ENCODE measurements at places on chromosomes 4 and X.

GRCh38 chrX:131821945-131822622 is 201.0 kb upstream of the STK26 start:
- DNase-seq = peak; percentile 41

DNA sequence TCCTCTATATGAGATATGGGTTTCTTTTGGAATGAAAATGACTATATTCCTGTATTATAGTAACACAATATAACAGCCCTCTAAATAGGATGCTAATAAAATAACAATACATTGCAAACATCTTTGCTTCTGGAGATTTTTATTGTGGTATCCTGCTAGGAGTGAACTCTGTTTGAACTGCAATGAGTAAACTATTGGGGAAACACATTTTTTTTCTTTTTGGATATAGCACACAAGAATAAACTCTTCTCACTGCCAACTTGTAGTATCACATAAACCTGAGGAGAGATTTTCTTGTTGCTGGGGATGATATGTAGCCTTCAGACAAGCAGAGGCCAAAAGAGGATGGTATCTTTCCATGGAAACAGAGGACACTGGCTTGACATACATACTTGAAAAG is 238.2 kb downstream of the C4orf33 start:
- no peak for DNase-seq

DNA sequence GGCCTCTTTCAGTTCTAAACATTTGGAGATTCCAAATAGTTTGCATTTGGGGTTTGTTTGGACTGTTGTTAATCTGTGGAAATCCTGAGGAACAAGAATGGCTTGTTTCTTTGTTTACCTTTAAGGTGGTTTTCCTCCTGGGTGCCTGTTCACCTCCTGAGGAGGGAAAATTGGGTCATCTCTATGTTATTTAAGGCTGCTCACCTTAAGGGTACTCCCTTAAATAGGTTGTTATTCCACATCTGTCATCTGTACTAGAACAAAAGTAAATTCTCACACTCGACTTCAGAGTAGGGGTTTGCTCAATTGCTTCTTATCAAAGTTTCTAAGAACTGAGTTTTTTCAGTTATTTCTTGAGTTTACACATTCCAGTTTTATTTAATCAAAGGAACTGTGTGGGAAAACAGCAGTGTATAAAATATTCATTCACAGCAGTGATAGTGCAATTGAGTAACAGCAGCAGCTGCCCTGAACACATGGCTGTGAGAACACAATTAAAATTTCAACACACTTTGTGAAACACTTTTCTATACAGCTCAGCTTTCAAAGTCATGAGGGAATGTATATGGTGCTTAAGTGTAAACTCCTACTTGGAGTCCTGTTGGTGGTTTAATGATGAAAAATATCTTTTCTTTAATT is 238.5 kb upstream of the PGRMC2 start:
- no peak for DNase-seq

GRCh38 chrX:120485638-120486520 is 16.8 kb upstream of the LAMP2 start:
- DNase-seq = peak; percentile 14

GRCh38 chr4:137572647-137573046 is 40.4 kb upstream of the PCDH18 start:
- no peak for DNase-seq

GRCh38 chrX:19761554-19762295 is 125.7 kb downstream of the SH3KBP1 start:
- DNase-seq = no peak

DNA sequence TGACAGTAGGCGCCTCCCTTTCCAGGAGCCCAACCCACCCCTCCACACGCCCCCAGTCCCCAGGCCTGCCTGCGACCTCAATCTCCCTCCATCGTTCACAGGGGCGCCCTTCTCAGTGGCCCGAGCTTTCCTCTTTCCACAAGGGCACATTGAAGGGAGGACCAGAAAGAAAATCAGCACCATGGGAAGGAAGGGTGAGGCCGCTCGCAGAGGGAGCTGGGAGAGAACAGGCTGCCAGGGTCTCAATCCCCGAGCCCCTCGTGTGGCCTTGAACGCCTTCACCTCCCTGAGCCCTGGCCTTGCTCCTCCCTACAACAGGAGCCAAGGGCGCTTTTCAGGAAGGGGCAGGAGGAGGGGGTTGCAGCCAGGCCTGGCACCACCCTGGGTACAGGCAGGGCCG is 66.5 kb downstream of the WFS1 start:
- DNase-seq = no peak

DNA sequence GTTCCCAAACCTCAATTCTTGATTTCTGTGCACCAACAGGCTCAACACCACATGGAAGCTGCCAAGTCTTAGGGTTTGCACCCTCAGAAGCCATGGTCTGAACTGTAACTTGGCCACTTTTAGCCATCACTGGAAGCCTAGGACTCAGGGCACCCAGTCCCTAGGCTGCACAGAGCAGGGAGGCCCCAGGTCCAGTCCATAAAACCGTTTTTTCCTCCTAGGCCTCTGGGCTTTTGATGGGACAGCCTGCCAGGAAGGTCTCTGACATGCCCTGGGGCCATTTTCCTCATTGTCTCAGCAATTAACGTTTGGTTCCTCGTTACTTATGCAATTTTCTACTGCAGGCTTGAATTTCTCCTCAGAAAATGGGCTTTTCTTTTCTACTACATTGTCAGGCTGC is 1259.6 kb downstream of the RAPGEF2 start:
- DNase-seq = no peak

DNA sequence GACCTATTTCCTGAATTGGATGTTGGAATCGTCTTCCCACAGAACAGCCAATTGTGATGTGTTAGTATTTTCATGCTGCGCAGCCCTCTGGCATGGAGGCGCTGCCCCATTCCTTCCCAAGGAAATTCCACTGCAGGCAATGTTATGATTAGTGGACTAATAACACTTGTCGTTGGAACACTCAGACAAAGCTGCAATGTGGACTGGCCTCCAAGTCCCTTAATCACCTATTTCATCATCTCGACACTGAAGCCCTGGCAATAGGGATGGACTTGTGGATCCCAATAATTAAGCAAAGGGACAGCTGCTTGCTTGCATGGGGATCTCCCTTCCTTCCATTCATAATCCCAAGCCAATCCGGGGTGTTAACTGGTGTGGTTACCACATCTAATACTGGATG is 78.8 kb upstream of the PLAC1 start:
- DNase-seq = no peak

- DNase-seq = no peak
These were observed 28.9 kb downstream of the MAOB start for GRCh38 chrX:43853225-43853828.

GRCh38 chr4:20044966-20045365 is 206.7 kb upstream of the SLIT2 start:
- no peak for DNase-seq

- no peak for DNase-seq
These were observed 21.2 kb upstream of the GPR78 start for GRCh38 chr4:8559011-8559410.

- no peak for DNase-seq
These were observed 55.6 kb downstream of the TSPAN7 start for GRCh38 chrX:38616904-38617303.

- DNase-seq = no peak
These were observed 52.5 kb upstream of the ANTXR2 start for GRCh38 chr4:80125252-80126177.

DNA sequence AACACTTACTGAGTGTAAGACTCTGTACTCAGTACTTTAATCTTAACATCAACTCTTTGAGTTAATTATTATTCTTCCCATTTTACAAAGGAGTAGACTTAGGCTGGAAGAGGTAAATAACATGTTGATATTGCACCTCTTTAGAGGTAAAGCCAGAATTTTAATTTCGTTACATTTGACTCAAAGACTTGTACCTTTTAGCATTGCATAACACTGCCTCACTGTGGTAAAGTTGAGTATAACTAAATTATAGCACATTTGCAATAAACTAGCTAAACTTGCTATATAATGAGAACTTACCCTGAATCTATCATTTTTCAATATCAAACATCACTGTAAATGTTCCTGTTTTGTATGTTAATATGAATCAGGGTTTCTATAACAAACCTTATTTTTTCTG is 218.5 kb downstream of the PRR32 start:
- no peak for DNase-seq

DNA sequence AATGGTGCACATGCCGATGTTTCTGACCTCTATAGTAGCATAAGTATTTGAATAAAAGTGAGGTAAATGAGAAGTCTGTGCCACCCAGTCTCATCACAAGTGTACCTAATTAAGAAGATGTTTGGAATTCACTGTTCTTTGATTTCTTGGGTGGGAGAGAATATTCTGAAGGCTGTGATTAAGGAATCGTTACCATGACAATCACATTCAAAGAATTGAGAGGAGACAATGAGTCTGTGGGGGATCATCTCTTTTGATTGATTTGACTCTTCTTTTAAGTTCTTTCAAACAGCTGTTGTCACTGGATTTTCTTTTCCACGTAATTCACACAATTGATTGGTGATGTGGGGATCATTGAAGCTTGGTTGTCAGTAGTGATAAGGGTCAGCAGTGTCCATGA is 18.1 kb downstream of the FHL1 start:
- no peak for DNase-seq

- no peak for DNase-seq
These were observed 639.6 kb downstream of the CCSER1 start for GRCh38 chr4:90766837-90767236.

DNA sequence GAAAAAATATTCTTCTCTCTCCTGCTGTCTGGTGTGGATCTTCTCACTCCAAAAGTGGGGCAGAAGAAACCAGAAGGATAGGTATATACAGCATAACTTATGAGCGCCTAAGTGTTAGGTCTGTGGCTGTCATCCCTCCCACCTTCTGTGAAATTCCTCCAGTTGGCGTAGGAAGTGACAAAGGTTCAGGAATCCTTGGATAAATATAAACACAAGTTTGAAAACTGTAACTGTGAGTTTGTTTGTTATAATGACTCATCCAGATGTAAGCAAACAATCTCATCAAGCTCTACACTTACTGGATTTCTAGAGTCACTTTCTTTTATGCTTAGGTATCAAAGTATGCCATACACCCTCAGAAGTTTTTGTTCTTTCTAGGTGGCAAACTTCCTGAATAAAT is 405.2 kb downstream of the FAT4 start:
- no peak for DNase-seq

GRCh38 chr4:106160560-106160959 is 155.4 kb downstream of the TBCK start:
- no peak for DNase-seq

DNA sequence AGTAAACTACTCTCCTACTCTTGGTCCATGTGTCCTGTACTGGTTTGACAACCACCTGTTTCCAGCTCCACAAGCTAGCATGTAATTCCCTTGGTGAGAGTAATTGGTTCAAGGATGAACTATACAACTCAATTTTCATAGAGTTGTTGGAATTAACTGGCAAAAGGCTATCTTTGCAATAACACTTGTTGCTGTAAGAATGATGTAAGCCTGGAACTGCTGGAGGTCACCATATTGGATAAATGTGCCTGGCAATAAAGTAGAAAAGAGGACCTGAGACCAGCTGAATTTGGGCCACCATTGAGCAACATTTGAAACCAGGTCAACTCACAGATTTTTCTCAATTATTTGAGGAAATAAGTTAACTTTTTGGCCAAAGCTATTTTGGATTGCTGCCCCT is 175.5 kb downstream of the CAMK2D start:
- no peak for DNase-seq

All from stimulated activated CD8-positive, alpha-beta memory T cell treated with anti-CD3 and anti-CD28 coated beads, Interleukin-4, amount 100 ng/mL, for 1 hour (primary cell).